Left forelimb (tissue), 1 donor: ENCODE measurements at places on chromosomes 3 and 15.

GRCh38 chr3:70740872-70741271 is 428.4 kb upstream of the MDFIC2 start:
- DNase-seq: no peak

GRCh38 chr15:85545752-85546151 is 165.3 kb downstream of the AKAP13 start:
- no peak for DNase-seq

GRCh38 chr3:171248426-171249111 is 211.6 kb downstream of the TNIK start:
- no peak for DNase-seq

DNA sequence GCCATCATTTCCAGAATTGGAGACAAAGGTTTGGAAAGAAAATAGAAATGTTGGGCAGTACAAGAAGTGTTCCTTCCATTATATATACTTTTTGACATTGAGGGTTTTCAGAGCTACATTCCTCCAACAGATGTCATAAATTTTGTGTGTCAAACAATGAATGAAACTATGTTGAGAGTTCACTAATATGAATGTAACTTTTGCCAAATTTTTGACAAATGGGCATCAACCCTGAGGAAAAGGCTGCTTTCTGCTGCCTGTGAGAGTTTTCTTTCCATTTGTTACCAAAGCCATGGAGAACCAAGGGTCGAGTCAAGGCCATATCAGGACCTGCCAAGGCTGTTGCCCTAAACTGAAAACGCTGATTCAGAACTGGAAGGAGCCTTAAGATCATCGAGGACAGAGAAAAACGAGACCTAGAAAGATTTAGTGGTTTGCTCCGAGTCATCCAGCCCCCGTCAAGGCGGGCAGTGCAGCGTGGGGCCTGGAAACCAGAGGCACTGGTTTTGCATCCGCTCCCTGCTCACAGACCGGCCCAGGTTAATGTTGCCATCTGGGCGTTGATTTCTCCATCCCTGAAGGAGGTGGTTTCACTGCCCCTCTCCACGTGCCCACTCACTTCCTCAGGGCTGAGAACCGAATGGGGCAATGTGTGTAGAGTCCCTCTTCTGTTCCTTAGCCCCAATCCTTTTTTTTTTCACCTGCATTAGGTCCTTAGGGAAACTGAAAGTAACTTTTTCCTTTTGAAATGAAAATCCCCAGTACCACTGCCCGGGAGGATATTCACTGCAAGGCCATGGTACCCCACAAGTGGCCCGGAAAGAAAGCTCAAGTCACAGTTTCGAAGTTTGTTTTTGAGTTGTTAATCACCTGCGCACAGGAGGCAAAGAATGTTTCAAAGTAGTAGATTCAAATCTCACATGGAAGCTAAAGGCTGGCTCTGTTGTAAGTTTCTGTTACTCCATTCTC is 32.8 kb downstream of the TPM1 start:
- no peak for DNase-seq

DNA sequence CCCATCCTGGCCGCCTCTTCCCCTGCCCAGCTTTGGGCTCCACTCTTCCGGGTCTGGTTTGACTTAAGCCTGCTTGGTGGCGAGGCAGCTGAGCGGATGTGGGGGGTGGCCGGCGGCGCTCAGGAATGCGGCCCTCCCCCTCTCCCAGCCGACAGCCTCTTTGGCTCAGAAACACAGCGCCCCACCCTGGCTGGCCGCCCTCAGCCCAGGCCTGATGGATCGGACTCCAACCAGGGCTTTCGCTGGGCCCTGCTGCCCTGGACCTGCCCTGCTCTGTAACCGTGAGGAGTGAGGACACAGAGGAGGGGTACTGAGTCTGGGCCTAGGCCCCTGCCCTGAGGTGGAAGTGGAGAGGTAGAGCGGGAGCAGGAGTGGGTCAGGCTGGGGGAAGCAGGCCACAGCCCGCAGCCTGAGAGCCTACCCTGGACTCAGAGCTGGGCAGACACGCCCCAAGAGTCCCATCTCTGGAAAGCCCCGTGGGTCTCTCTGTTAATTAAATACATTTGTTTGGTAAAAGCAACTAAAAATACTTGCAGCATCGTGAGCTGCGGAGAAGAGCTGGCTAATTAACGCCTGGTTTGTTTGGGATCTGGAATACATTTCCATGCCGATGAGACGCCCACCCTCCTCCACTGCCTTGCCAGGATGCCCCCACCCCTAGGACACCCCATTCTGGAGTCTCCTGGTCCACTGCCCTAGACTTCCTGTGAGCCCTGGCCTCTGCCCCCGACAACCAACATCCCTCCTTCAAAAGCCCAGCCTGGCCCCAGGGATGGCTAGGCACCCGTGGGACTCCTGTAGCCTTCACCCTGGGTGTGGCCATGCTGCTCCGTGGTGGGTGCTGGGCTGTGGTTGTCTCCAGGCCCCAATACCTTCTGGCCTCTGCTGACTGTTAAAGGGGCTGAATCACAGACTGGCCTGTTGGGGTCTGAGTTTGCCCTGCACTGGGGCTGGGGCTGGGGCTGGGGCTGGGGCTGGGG is 19.6 kb downstream of the PLXNA1 start:
- peak; percentile 94 for DNase-seq
